ENCODE measurements at places on chromosomes 2 and 18. TPM values are rescaled to one million over a fixed set of nuclear protein-coding genes. Genes with fewer than 3 reads are reported as not detected.

- peak; percentile 32 for DNase-seq
These were observed 3.4 kb downstream of the ZEB2 start for GRCh38 chr2:144516411-144516980.

DNA sequence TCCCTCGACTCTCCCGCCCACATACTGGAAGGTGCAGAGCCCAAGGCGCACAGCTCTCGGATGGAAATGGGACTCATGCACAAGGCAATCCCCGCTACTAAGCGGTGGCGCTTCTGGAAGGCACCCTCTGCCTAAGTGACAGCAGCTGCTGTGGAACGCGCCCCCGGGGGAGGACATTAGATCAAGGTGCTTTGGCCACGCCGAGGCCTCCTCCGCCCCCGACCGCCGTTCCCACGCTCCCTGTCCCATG, 202 bp downstream of the MCEE start:
- no peak for DNase-seq

GRCh38 chr2:9285385-9285920, 78.8 kb downstream of the ASAP2 start:
- DNase-seq, result no peak

GRCh38 chr18:8235894-8236293, 373.3 kb upstream of the RAB12 start:
- DNase-seq, result no peak

GRCh38 chr2:231413921-231414476, 18.5 kb downstream of the B3GNT7 start:
- no peak for DNase-seq

- no peak for DNase-seq
These were observed 32.1 kb upstream of the SP3 start for GRCh38 chr2:173997269-173997668.

- peak; percentile 37 for DNase-seq
These were observed 2.2 kb downstream of the LRATD1 start for GRCh38 chr2:14634489-14635390.

- DNase-seq, result no peak
These were observed 21.7 kb downstream of the SLC39A6 start for GRCh38 chr18:36107477-36107876.

- DNase-seq, result no peak
These were observed 248.7 kb upstream of the TNP1 start for GRCh38 chr2:217108575-217109027.

- no peak for DNase-seq
These were observed 107.1 kb downstream of the TSHZ1 start for GRCh38 chr18:75317703-75318102.

GRCh38 chr2:218149848-218150440, 16.8 kb downstream of the CXCR1 start:
- no peak for DNase-seq

DNA sequence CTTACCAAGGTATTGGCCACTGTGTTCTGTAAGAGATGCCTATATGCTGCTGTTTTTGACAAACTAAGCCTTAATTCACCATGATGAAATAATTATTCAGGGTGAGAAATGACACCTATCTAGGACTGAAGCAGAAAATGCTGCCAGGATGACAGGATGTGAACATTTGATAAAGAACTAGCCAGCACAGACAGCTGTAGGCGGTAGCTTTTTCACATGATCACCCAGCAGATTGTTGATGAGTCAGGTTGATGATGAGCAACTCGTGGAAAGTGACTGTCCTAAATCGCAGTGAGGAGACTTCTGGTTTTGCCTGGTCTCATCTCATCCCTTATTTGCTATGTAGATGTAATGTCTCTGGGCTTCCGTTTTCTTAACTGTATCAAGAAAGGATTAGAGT, 144.1 kb downstream of the PRPF40A start:
- peak; percentile 54 for DNase-seq

DNA sequence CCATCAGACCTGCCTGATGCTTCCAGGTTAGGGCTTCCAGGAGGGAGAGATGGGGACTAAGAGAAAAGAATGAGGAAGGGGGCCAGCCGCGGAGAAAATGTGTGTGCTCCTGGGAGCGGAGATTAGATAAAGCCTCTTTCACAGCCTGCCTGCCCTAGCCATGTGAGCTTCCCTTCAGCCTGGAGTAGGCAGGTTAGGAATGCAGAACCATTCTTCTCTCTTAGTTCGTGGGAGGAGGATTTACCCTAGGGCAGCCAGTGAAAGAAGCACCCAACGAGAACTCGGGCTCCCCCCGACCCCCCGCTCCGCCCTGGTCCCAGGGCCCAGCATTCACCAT, 36.1 kb downstream of the POMC start:
- DNase-seq, result no peak

Gene ITPRIPL1
- total RNA-seq, result 31.4 TPM

Gene NOL4
- not detected for total RNA-seq

Gene UGT1A3
- not detected for total RNA-seq

Gene MATN3
- not detected for total RNA-seq

Data from activated T-cell treated with anti-CD3 and anti-CD28 coated beads, Interleukin-2, amount 50 U/mL, for 72 hours (primary cell).